ENCODE measurements at places on chromosomes 3 and 15.

DNA sequence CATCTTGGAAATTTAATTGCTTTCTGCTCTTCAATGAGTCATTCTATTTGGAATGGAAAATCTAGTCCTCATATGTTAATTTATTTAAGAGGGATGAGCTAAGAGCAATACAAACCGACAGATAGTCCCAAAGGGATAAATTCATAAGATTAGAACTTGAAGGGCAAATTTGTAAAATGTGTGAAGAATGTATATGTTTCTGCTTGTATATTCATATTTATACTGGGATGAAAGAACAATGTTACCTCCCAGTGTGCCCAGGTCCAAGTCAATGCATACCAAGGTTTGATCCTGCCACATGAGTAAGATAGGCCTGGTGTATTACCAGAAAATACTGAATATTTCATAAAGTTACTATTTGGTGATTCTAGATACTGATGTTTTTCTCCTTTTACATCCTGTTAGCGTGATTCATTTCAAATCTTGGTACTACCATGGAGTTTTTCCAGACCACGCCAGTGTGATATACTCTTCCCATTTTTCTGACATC, 255.6 kb upstream of the SEMA6D start:
- no peak for DNase-seq

DNA sequence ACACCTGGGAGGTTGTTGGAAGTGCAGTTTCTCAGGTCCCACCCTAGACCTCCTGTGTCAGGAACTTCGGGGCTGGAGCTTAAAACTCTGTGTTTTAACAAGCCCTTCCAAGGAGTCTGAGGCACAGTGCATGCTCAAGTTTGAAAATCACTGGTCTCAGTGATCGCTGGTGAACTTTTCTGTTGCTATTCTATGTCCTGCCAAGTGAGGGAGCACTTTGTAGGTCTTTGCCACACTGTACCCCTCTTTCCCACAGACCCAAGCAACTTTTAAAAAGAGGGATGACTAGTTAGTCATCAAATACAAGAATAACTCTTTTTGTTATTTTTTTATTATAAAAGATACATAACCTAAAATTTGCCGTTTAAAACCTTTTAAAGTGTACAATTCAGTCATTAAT, 133.7 kb downstream of the AGBL1 start:
- no peak for DNase-seq

- no peak for DNase-seq
These were observed 83.8 kb downstream of the ADAM10 start for GRCh38 chr15:58665672-58666071.

- DNase-seq = peak; percentile 30
These were observed 3.1 kb downstream of the GP5 start for GRCh38 chr3:194395778-194396538.

DNA sequence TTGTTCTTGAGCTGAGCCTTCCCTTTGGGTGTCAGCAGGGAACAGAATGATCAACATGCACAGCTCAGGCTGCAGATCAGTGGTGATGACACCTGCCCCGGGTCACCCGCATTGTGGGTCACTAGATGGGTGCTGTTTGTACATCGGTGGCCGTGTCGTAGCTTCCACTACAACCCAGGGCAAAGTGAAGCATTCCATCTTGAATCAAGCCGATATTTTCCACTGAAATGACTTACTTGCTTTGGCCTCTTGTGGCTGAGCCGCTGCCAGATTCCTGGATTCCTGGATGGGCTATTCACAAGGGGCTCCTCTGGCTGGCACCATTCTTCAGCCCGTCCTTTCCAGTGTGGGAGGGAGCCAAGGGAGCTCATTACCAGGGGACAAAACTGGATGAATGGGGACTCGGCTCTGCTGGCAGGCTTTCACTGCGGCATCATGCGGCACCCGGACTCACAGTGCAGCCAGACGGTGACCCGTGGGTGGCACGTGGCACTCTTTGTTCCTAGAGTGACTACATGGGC, 65.6 kb downstream of the SLCO3A1 start:
- no peak for DNase-seq

GRCh38 chr3:47482366-47482765, 6.6 kb upstream of the SCAP start:
- DNase-seq = no peak

- no peak for DNase-seq
These were observed 258.9 kb downstream of the ADAMTS17 start for GRCh38 chr15:100082761-100083402.

DNA sequence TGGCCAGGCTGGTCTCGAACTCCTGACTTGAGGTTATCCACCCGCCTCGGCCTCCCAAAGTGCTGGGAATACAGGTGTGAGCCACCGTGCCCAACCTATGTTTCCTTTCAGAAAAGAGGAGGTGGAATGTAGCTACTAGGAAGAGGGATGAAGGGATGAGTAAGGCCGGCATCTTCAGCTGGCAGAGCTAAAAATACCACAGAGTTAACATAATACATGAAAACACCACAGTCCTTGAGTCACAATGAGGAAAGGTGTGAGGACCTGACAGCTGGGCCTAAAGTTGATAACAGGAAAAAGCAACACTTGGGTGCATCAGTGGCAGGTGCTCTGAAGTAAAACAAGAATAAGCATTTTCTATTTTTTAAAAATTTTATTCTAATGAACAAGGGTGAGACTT, 392.2 kb downstream of the DIPK2A start:
- DNase-seq = no peak

GRCh38 chr3:98892263-98892662, 9.2 kb downstream of the DCBLD2 start:
- no peak for DNase-seq

- no peak for DNase-seq
These were observed 7.9 kb downstream of the GBE1 start for GRCh38 chr3:81753416-81754027.

DNA sequence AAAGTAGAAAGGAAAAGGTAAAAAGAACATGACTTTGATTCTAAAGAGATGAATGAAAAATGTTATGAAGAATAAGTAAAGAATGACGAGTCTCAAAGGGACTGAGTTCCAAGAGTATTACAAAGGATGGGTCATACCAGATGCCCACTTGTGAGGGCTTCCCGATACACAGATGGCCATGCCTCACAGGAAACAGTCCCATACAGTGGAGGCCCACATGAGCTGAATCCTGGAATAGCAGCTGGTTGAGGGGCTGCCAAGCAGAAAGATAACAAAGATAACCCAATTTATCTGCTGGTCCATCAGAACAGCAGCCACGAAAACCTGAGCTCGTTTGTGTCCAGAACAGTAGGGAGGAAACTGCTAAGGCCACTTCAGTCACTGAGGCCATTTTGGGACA, 3.7 kb downstream of the SSR3 start:
- no peak for DNase-seq

DNA sequence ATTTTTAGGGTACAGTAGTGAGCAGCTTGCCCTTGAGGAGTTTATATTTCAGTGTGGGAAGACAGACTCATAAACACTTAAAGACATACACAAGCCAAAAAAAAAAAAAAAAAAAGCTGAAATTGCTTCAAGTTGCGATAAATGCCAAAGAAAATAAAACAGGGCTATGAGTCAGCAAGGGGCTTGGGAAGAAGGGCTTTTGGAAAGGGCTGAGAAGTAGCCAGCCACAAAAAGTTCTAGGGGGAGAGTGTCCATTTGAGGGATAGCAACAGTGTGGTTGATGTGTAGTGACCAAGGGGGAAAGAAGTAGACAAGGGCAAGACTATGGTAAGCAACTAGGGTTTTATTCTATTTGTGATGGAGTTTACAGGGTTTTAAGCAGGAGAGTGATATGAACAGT, 185.5 kb downstream of the ADAMTS9 start:
- no peak for DNase-seq

DNA sequence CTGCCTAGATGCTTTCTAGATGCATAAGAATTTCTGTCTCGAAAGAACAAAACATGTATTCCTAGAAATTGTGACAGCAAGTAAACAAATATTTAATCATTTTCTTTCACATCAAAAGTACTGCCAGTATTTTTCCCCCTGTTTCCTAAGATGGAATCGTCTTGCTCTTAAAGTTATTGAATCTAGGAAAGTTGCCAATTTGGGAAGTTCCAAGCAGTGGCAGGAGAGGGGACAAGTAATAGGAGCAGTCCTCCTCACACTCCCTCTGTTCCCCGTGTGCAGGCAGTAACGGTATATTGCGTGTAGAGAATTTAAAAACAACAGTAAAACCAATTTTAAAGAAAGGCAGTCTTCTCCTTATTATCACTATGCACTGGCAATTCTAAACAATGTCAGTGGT, 619.8 kb downstream of the TBL1XR1 start:
- no peak for DNase-seq

DNA sequence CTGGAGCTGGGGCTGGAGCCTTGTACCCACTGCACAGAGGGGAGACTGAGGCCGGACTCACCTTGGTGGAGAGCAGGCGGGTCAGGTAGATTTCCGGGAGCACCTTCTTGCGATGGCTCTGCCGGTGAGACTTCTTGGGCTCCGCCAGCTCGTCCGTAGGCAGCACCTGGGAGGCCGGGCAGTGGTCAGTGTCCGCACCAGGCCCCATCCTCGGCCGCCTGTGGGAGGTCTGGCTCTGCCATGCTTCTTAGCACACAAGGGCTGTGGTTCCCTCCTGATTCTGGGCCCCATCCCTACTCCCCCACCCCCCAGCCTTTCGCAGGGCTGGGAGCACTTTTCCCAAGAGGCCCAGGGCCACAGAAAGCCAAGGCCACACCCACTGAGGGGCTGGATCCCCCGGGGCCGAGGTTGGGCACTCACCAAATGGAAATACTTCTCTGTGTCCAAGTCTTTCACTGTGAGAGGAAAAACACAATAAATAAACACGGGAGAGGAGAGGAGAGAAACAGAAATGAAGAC, 17.4 kb downstream of the H1-8 start:
- no peak for DNase-seq

DNA sequence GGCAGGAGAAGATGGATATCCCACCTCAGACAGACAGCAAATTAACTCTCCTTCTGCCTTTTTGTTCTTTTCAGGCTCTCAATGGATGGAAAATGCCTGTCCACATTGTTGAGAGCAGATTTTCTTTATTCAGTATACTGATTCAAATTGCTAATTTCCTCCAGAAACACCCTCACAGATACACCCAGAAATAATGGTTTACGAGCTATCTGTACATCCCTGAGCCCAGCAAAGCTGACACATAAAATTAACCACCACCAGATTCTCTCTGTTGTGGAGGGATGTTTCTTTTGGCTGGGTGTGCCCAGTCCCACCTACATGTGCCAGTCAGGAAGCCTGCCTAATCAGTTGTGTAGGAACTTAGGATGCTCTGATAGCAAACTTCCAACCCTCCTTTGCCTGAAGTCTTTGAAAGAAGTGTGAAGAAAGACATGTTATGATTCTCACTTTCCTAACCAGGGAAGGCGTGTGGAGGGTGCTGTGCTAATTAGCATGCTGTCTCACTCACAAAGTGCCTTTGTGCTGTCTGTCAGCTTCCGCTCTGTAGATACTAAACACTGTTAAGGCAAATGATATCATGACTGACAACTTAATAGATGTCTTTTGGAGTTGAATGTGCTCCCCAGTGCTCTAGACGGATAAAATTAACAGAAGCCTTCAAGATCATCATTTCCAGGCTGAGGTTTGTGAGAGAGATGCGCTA, 208.5 kb downstream of the CLSTN2 start:
- DNase-seq = no peak

DNA sequence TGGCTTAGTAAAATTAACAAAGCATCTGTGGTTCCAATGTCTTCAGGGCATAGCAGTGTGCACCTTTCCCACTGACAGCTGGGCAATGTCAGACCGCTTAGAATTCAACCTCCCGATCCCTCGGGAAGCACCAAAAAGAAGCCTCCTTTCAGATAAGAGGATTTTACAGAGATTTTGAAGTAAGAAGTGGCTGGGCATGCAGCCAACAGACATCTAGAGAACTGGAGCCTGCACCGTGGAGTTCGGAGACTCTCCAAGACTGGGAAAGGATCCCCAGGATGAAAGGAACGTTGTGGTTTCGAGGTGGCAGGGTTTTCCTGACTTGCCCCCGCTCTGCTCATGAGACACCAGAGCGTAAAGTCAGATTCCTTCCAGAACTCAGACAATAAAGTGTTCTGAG, 5.3 kb downstream of the FAM174B start:
- no peak for DNase-seq

- DNase-seq = no peak
These were observed 45.3 kb upstream of the SPESP1 start for GRCh38 chr15:68885070-68885469.

DNA sequence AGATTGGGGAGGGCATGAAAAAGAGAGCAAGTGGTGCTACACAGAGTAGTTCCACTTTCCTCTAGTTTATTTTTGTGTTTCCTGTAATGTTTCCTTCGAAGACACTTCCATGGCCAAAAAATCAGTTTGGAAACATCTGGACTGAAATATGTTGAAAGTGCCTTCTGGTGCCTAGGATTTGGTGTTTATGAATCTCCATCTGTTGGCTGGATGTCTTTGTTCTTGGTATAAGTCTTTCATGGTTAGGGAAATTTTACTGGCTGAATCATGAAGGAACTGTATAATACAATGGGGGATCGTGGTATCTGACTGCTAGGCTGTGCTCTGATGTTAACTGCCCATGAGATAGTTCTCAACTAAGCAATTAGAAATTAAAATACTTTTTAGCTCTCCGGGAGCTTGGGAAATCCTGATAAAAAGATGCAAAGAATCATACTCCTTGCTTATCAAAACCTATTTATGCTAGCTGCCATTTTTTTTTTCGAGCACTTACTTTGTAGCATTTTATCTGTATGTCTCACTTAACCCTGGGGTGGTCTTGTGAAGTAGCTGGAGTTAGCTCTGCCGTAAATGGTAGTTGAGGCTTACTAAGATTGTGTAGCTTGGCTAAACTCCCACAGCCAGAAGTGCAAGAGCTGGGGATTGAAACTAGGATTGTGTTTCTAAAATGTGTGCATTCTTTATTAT, 21.9 kb downstream of the AKAP13 start:
- DNase-seq = no peak

DNA sequence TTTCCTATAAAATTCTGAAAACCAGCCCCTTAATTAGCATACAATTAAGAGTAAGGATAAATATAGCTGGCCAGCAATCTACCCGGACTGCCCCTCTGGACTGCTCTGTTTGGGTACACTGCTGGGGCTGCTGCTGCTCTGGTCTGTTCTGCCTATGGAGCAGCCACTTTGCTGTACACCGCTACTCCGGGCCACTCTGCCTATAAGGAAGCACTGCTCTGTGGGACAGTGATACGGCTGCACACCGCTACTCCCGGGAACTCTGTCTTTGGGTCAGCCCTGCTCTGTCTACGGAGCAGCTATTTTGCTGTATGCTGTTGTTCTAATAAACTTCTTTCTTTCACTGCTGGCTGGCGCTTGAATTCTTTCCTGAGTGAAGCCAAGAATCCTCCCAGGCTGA, 316.5 kb upstream of the PLSCR5 start:
- no peak for DNase-seq

GRCh38 chr3:126731044-126731443, 27.0 kb downstream of the CHCHD6 start:
- DNase-seq = no peak

GRCh38 chr15:85742186-85742821, 52.4 kb downstream of the KLHL25 start:
- DNase-seq = no peak

Measured in activated T-helper 1 cell treated with Interleukin-2 at 50 U/mL for 16 hours (primary cell).